Left cardiac atrium (tissue), 4 donors: ENCODE measurements at places on chromosomes 5 and 9.

DNA sequence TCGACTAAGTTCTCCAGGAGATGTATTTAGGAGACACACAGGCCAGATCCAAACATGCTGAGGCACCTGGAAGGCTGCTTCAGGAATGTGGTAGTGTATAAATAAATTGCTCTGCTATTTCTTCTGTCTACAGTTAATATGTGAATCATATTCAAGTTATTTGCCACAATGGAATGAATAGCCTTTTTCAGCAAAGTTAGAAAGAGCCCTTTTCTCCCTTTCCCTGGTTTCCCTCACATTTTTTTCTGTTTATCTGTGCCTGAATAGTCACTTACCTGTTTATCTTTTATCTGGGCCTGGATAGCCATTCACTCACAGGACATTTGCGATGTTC is 44.1 kb upstream of the CLINT1 start:
- DNase-seq, result no peak

DNA sequence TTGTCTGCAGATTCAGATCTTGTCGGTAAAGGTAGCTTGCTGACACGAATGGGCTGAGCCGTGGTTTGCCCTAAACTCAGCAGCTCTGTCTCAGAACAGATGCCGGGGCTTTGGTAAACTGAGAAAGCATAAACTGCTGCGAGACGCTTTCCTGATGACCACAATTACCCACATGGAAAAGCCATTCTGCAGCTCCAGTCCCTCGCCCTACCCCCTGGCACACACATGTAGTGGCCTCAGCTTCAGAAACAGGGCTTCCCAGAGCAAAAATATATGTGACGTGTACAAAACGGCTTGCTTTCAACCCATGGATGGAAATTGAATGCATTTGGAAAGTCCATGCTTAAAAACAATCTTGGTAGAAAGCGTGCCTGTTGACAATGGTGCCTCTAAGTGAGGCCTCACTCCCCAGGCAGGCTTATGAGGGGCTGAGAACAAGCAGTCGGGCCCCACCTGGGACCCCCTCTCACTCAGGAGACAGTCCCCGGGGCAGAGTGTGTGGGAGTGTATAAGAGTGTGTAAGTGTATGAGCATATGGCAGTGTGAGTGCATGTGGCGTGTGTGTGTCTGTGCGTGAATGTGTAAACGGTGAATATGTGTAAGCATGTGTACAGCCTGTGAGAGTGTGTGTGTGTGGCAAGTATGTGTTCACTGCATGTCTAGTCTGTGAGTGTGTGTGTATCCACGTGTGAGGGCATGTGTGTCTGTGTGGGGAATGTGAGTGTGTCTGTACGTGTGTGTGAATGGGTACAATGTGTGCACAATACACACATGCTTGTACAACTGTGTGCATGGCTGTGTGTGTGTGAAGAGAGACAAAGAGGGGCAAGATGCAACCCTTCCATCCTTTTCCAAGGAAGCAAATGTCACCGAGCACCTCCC is 88.2 kb upstream of the SMIM23 start:
- no peak for DNase-seq

DNA sequence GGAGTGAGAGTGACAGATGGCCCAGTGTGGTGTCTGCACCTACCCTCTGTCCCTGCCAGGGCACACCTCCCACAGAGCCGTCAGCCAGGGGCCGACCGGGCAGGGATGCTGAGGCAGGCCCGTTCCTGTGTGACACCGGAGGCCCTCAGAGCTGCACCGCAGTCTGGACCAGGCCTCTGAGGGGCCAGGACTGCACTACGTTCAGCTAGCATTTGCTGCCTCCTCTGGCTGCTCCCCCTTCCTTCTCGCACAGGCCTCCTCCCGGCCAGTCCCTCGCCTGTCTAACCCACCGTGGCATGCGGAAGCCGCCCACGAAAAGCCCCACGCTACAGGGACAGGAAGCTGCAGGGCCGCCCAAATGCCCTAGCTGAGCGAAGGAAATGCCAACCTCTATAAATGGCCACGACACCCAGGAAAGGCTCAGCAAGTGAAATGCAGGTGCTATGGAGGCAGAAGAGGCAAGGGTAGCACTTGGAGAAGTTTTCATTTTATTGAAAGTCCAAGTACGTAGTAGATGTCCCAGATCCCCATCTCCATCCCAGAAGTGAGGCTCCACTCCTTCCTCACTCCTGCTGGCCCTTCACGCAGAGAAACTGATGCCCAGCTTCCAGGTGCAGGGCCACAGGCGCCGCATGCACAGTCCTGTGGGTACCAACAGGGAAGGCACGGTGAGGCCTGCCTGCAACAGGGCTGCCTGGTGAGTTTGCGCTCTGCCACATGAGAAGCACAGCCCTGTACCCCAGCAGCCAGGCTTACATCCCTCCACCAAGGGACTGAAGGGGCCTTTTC is 38.7 kb downstream of the MAPK9 start:
- DNase-seq, result no peak

DNA sequence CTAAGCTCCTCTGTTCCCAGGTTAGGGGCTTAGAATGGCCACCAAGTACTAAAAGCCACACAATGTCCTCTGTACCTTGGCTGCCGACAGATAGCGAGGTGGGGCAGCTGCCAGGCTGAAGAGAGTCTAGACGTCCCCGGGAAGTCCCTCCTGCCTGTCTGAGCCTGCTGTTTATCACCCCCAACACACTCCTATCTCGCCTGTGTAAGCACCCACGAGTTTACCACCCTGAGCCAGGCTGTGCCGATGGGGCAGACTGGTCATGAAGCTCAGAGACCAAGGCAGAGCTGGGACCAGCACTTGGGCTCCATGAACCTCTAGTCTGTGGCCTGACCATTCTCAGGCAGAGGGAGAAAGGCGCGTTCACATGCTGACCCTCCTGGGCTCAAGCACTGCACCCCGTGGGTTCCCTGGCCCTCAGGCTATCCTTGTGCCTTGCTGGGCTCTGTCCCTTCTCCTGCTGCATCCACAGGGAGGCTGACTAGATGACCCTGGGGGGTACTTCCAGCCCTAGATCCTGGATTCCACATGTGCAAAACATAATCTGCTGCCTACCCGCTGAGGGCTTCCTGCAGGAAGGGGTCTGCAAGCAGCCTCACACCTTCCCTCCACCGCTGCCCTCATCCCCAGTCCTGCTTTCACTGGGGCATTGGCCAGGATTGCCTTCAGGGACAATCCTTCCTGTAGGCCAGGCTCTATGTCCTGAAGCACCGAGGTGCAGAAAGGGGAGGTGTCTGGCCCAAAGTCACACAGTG is 18.6 kb upstream of the SLC25A51 start:
- DNase-seq, result peak; percentile 53

DNA sequence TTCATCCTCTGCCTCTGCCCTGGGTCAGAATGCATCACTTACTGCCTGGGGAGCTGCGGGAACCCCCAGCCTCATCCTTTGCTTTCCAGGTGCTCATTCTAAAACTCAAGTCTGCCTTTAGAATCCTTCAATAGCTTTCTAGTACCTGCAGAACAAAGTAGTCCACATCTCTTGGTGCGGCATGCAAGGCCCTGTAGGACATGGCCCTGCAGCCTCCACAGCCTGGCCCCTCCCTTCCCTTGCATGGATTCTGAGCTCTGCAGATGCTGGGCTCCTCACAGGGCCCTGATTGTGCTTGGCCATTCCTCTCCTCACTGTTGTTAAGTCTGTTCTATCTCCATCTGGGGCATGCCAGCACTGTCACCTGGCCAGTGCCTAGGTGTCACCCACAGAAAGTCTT is 141.6 kb downstream of the ADCY2 start:
- no peak for DNase-seq

GRCh38 chr9:36249189-36249588 is 9.1 kb downstream of the GNE start:
- DNase-seq, result no peak

DNA sequence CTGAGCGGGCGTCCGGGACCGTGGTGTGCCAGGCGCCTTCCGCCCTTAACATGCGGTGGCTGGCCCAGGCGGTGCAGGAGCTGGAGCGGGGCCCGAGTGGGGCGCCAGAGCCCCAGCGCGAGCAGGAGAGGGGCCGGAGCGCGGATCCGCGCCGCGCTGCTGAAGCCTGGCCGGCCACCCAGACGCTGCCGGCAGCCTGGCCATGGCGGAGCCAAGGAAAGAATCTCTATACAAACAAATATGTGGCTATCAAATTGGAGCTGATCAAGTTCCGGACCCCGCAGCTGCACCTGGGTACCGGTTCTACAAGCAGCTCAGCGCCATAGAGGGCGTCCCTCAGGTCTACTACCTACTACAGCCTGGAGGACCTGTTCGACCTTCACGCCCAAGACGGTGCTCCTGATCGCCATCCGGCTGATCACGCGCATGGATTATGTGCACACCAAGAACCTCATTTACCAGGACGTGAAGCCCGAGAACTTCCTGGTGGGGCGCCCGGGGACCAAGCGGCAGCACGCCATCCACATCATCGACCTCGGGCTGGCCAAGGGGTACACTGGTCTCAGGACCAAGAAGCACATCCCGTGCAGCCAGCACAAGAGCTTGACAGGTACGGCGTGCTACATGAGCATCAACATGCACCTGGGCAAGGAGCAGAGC is 55.8 kb downstream of the JAK2 start:
- DNase-seq, result peak; percentile 18

DNA sequence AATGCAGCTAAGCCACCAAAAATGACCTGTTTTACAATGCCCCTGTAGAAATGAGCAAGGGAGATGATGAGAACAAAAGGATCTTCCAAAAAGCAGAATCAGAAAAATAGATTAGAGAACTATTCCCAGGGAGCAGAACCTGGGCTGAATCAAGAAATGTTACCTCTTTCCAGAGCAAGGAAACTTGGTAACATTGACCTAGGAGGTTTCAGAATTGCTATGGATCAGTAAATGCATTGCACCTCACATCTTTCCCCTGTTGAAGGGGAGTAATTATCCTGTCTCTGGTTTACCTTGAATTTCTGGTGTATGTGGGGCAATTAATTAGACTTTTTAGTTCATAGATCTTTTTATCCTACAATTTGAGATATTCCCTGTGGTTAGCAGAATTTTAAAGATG is 151.2 kb upstream of the RAI14 start:
- no peak for DNase-seq

DNA sequence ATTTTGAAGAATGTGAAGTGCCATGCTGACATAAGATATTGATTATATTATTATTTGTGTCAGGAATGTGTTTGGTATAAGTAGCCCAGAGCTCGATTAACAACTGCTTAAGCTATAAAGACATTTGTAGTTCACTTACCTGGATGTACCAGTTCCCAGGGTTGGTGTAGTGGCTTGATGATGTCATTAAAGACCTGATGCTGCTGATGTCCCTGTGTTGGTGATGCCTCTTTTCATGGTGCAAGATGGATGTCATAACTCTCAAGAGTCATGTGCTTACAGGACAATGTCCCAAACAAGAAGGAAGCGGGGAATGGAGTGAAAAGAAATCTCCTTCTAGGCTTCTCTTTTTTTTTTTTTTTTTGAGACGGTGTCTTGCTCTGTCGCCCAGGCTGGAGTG is 11.5 kb upstream of the GDNF start:
- no peak for DNase-seq

DNA sequence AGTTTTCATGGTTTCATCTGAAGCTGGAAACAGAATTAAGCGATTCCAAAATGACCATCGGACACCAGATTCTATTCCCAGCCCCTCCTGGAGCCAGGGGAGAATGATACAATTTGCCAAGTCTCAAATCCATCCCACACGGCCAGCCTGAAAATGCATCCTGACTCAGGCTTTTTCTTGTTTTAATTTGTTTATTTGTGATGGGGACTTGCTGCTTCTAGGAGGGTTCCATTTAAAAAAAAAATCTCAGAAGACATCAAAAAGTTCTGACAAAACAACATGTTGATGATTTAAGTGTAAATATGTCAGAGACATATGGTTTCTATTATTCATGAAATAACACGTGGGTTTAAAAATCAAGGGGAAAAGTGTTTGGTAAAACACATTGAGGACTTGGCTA is 173.2 kb downstream of the GAS1 start:
- no peak for DNase-seq

DNA sequence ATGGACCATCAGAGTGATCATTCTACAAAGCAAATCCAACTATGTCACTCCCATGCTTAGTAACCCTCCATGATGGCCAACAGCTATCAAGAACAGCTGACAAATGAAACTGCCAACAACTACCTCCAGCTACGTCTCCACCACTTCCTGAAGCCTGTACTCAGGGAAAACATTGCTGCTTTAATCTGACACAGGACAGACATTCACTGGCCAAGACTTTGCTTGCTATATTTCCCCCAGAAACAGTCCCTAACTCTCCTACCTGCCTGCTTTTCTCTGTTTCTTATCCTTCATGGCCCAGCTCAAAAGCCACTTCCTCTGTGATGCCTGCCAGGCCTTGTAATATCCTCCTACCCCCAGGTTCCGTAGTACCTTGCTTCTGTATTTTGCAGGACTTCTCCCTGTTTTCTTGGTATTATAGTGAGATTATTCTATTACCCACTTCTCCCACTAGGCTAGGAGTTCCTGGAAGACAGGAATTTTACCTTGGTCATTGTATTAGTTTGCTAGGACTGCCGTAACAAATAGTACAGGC is 14.7 kb upstream of the RAB14 start:
- DNase-seq, result no peak

GRCh38 chr5:108769352-108769751 is 21.7 kb downstream of the FER start:
- no peak for DNase-seq

GRCh38 chr5:139579-140442 is 47.8 kb downstream of the PLEKHG4B start:
- DNase-seq, result no peak

DNA sequence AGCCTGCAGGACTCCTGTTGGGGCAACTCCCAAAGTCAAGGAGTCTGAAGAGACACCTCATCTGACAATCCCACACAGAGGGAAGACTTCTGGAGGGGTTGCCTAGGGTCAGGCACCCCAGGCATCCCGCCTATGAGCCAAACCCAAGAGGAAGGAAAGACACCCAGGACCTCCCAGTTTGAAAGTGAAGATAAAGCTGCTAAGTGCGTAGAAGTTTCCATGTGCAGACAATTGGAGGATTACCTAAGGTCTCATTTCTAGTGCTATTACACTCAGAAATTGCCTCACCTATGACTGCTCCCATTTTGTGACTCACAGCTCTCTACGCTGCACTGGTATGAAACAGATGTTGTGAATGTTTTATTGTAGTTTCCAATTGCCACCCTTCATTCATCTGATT is 322.9 kb downstream of the SLIT3 start:
- no peak for DNase-seq

DNA sequence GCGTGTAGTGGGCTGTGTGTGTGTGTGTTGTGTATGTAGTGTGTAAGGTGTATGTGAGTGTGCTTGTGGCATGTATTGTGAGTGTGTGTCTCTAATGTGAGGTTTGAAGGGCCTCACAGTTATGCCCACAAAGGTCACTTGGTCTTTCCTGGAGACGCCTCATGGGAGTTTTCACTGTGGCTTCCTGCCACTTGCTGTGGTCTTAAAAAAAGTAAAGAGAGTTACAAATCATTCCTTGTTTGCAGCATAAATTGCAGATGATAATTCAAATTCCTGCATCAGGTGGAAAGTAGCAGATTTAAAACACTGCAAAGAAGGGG is 72.6 kb downstream of the TENT4A start:
- no peak for DNase-seq

DNA sequence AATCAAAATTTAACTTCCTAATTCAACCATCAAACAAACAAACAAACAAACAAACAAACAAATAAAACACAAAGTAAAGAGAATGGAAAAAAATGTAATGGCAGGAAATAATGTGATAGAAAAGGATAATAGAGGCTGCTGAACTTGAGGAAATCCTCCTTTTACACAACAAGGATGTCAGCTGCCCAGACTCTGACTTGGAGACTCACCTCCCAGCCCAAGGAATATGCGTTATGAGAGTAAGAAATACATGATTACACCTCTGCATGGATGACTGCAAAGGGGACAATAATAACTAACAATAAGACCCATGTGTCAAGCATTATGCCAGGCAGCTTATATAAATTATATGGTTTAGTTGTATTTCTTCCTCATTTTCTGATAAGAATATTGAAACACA is 46.6 kb upstream of the JAK2 start:
- DNase-seq, result no peak
